ENCODE measurements at places on chromosomes 2 and 18.

DNA sequence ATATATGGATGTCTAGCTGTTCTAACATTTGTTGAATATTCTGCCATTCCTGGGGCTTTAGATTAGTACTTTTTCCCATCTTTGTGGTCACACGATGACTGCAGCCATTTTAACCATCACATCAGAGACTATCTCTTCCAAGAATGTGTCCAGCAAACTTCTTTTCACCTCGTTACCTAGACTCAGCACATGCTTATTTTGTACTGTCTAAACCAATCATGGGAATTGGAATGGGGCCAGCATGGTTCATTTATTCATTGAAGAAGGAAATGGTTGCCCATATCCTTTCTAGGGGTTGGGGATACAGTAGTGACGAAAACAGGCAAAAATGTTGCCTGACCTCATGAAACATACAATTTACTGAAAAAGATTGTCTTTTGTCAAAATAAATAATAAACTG, 2.5 kb upstream of the VRK2 start:
- no peaks in the 10 kb centered on the region for H3K36me3 ChIP-seq
- DNase-seq, result no peak

DNA sequence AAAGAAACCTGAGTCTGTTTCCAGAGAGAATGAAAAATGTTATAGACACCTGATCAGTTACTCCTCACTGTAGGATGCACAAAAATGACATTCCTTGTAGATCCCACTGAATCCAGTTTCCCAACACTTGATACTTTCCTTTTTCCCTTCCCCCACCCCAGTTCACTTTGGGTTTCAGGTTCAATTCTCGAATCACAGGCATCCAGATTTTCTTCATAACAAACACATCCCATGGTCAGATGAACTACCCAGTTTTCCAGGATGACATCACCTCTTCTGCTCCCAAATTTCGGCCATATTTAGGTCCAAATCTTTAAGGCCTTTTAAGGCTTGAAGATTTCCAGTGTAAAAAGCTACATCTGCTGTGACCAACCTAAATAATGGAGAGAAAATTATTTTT, 51.5 kb downstream of the UGP2 start:
- no peak overlapping the region for H3K27ac ChIP-seq
- H3K36me3 ChIP-seq, result peaks cover 80% of the 10 kb centered on the region
- H3K27me3 ChIP-seq, result no peaks in the 10 kb centered on the region
- no peaks in the 10 kb centered on the region for H3K4me1 ChIP-seq
- H3K4me3 ChIP-seq, result no peak overlapping the region
- DNase-seq, result no peak

GRCh38 chr2:206173147-206173546, 13.5 kb downstream of the EEF1B2 start:
- H3K4me1 ChIP-seq, result no peaks in the 10 kb centered on the region
- H3K36me3 ChIP-seq, result no peaks in the 10 kb centered on the region
- no peaks in the 10 kb centered on the region for H3K27me3 ChIP-seq

DNA sequence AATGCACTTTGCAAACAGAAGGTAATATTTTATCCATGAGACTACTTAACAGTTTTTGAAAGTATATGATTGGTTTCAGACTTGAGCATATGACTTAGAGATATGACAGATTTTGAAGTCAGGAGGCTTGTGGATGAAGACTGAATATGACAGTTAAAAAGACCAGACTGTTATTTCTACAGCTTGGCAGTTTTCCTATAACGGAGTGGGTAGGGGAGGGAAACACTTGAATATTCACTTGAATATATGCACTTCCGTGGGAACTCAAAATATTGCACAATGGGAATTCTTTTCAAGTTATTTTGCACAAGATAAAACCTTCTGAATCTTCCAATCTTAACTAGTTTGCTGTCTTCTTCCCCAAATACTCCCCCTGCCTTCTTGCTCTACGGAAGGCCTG, 64.6 kb upstream of the ACKR3 start:
- no peaks in the 10 kb centered on the region for H3K4me1 ChIP-seq
- H3K36me3 ChIP-seq, result no peaks in the 10 kb centered on the region
- H3K4me3 ChIP-seq, result no peak overlapping the region
- DNase-seq, result no peak

DNA sequence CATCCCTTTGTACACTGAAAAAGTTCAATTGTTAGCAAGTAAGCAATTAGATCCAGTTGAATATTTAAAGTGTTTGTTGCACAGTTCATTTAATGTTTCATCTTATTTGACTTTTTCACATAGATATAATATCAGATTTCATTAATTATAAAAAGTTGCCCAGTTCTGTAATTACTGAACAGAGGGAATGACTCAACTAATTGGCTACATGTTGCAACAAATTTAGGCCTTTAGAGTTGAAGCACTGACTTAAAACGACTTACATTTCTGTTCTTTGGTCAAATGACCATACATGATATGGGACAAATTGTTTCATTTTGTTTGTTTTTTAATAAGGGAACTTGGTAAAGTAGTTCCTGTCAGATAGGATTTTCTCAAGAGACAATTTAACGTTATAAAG, 68.5 kb upstream of the FAM117B start:
- H3K36me3 ChIP-seq, result peaks cover 36% of the 10 kb centered on the region
- no peaks in the 10 kb centered on the region for H3K27me3 ChIP-seq
- H3K4me3 ChIP-seq, result no peak overlapping the region
- H3K4me1 ChIP-seq, result no peaks in the 10 kb centered on the region
- no peak overlapping the region for H3K27ac ChIP-seq
- DNase-seq, result no peak

DNA sequence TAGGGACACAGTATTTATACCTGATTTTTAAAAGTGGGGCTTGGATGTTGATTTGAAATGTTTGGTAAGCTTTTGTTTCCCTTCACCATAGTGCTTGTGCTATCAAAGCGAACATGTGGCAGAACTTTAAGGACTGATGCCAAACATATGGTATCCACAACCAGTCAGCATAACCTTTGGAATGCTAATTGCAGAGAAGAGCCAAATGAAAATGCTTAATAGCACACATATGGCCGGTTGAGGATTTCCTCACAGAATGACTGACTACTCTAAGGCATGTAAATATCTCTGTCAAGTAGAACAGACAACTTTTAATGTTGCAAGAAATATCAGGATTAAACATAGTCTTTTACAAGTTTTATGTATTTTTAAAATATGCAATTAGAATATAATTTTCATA, 120.9 kb upstream of the COL3A1 start:
- H3K4me3 ChIP-seq, result no peak overlapping the region
- peaks cover 8% of the 10 kb centered on the region for H3K4me1 ChIP-seq
- no peaks in the 10 kb centered on the region for H3K27me3 ChIP-seq
- H3K36me3 ChIP-seq, result no peaks in the 10 kb centered on the region
- peak overlapping the region; percentile 75 for H3K27ac ChIP-seq

DNA sequence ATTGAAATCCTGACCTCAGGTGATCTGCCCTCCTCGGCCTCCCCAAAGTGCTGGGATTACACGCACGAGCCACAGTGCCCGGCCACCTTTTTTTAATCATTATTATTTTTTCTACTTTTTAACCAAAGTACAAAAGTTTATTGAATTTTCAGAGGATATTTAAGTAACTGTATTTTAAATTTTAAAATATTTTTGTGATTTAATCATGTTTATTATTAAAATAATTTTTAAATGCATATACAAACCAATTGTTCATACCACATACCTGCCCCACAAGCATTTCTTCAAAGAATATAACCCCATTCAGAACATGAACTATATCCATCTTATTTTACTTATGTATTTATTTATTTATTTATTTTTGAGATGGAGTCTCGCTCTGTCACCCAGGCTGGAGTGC, 163.6 kb upstream of the MAP2 start:
- H3K4me1 ChIP-seq, result no peaks in the 10 kb centered on the region
- H3K36me3 ChIP-seq, result no peaks in the 10 kb centered on the region
- DNase-seq, result no peak
- H3K27ac ChIP-seq, result no peak overlapping the region
- H3K4me3 ChIP-seq, result no peak overlapping the region

GRCh38 chr18:69838620-69839411, 108.9 kb downstream of the CD226 start:
- DNase-seq, result peak; percentile 29
- no peak overlapping the region for H3K4me3 ChIP-seq
- no peaks in the 10 kb centered on the region for H3K27me3 ChIP-seq
- no peaks in the 10 kb centered on the region for H3K4me1 ChIP-seq
- no peak overlapping the region for H3K27ac ChIP-seq

DNA sequence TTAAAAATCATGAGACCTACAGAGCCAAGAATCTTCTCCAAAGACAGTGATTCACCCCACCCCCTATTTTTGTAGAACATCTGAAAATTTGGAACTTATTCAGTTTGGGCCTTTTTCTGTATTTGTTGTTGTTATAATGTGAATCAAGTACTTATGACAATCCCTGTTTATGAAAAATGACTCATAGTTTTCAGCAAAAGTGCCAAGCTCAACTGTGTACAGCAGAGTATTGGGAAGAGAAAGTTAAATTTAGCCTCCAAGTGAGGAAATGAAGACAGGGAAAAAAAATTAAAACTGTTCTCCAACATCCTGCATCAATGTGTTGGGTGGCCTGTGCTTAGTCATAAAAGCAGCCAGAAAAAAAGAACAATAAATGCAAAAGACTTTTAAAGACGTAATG, 46.2 kb downstream of the LRATD1 start:
- H3K36me3 ChIP-seq, result no peaks in the 10 kb centered on the region
- H3K4me1 ChIP-seq, result peaks cover 12% of the 10 kb centered on the region
- no peak overlapping the region for H3K4me3 ChIP-seq

GRCh38 chr2:80102026-80102425, 202.5 kb downstream of the LRRTM1 start:
- H3K36me3 ChIP-seq, result no peaks in the 10 kb centered on the region
- no peaks in the 10 kb centered on the region for H3K27me3 ChIP-seq
- H3K27ac ChIP-seq, result no peak overlapping the region
- H3K4me1 ChIP-seq, result no peaks in the 10 kb centered on the region

GRCh38 chr18:48066225-48066652, 135.8 kb upstream of the SMAD2 start:
- H3K4me3 ChIP-seq, result no peak overlapping the region
- peak overlapping the region; percentile 100 for H3K27ac ChIP-seq
- peak; percentile 88 for DNase-seq
- H3K4me1 ChIP-seq, result peaks cover 49% of the 10 kb centered on the region
- H3K27me3 ChIP-seq, result no peaks in the 10 kb centered on the region
- H3K36me3 ChIP-seq, result no peaks in the 10 kb centered on the region

DNA sequence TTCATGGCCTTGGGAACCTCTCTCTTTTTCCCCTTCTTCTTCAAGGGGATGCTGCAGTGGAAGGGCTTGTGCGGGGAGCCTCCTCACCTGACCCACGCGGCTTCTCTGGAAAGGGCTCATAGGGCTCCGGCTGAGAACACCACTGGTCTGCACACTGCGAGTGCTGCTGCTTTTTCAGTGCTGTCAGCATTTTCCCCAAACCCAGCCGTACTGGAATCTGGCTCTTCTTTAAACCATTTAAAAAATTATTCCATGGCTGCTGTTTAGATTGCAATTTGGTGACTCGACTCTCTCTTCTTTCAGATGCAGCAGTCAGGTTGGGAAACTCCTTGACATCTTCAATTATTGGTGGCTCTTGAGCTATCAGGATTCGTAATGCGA, 272.6 kb upstream of the DSEL start:
- no peaks in the 10 kb centered on the region for H3K27me3 ChIP-seq
- no peaks in the 10 kb centered on the region for H3K36me3 ChIP-seq
- no peaks in the 10 kb centered on the region for H3K4me1 ChIP-seq

- peaks cover 15% of the 10 kb centered on the region for H3K4me1 ChIP-seq
- no peak overlapping the region for H3K4me3 ChIP-seq
- peaks cover 10% of the 10 kb centered on the region for H3K36me3 ChIP-seq
- no peak for DNase-seq
- H3K27me3 ChIP-seq, result no peaks in the 10 kb centered on the region
Measured at GRCh38 chr18:48803518-48803917, 147.2 kb downstream of the SMAD7 start.

DNA sequence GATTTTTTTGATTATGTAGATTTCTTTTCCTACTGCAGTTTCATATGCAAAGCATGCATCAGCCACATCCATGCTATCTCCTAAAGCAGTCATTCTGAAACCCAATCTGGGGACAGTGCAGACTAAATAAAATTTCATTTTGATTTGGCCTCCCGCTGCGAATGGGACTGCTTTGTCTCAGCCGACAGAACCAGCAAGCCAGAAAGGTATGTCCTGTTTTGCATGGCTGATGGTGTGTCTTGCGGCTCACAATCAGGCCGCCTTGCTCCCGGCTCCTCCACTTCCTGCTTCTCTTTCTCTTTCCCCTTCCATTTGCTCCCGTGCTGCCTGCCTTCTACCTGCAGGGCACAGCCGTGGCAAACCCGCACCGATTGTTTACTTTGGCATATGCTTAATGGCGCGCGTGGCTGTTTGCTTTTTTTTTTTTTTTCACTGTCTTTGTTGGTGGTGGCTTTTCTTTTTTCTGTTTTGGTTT, 419.6 kb upstream of the POU3F3 start:
- H3K36me3 ChIP-seq, result no peaks in the 10 kb centered on the region
- no peaks in the 10 kb centered on the region for H3K27me3 ChIP-seq
- peak; percentile 54 for DNase-seq
- peaks cover 2% of the 10 kb centered on the region for H3K4me1 ChIP-seq
- H3K27ac ChIP-seq, result no peak overlapping the region
- peak overlapping the region; percentile 35 for H3K4me3 ChIP-seq

DNA sequence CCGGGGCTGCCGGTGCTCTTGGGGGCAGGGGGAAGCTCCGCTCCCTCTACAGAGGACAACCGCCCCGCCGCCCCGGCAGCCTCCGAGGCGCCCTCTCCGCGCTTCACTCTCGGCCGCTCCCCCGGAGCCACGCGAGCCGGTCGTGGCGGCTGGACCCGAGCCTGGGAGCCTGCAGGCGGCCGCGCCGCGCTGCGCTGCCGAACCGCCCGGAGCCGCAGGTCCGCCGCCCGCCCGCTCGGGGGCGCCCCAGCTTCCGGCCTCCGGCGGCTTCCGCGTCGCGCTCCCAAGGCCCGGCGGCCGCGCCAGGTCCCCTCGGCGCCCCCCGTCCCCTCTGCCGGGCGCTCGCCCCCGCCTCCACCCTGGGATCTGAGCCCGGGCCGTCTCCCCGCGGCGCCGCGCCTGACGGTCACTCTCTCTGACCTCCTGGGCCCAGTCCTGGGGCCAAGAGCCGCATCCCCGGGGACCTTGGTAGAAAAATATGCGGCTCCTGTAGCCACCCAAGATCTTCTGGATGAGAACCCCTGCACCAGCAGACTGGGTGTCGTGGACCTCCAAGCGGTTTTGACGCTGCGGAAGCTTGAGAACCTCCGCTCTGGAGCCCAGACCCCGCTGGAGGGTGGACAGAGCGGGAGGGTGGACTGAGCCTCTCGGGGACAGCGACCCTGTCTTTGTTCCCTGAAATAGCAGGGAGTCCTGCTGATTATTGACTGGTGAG, 44.3 kb downstream of the SERTAD2 start:
- H3K4me1 ChIP-seq, result no peaks in the 10 kb centered on the region
- H3K36me3 ChIP-seq, result no peaks in the 10 kb centered on the region
- H3K27ac ChIP-seq, result no peak overlapping the region
- no peak overlapping the region for H3K4me3 ChIP-seq
- peak; percentile 63 for DNase-seq

GRCh38 chr2:101868525-101868924, 123.2 kb upstream of the IL1R2 start:
- H3K4me3 ChIP-seq, result no peak overlapping the region
- peaks cover 88% of the 10 kb centered on the region for H3K36me3 ChIP-seq
- DNase-seq, result no peak
- H3K4me1 ChIP-seq, result no peaks in the 10 kb centered on the region

- H3K4me3 ChIP-seq, result no peak overlapping the region
- no peak overlapping the region for H3K27ac ChIP-seq
- DNase-seq, result no peak
- peaks cover 25% of the 10 kb centered on the region for H3K36me3 ChIP-seq
- peaks cover 12% of the 10 kb centered on the region for H3K4me1 ChIP-seq
Measured at GRCh38 chr2:55031505-55031904, 18.7 kb downstream of the RTN4 start.

- peaks cover 23% of the 10 kb centered on the region for H3K36me3 ChIP-seq
- DNase-seq, result no peak
- H3K4me1 ChIP-seq, result 0 out of 2 replicates have a peak, but pooled peaks cover 15% of the 10 kb centered on the region
- H3K27ac ChIP-seq, result peak overlapping the region; percentile 96
- no peak overlapping the region for H3K4me3 ChIP-seq
Measured at GRCh38 chr2:55862673-55863390, 60.8 kb downstream of the EFEMP1 start.
